ENCODE measurements at places on chromosomes 3 and 15.

- no peak for DNase-seq
Measured at GRCh38 chr3:188752850-188753249, 418.9 kb upstream of the TPRG1 start.

DNA sequence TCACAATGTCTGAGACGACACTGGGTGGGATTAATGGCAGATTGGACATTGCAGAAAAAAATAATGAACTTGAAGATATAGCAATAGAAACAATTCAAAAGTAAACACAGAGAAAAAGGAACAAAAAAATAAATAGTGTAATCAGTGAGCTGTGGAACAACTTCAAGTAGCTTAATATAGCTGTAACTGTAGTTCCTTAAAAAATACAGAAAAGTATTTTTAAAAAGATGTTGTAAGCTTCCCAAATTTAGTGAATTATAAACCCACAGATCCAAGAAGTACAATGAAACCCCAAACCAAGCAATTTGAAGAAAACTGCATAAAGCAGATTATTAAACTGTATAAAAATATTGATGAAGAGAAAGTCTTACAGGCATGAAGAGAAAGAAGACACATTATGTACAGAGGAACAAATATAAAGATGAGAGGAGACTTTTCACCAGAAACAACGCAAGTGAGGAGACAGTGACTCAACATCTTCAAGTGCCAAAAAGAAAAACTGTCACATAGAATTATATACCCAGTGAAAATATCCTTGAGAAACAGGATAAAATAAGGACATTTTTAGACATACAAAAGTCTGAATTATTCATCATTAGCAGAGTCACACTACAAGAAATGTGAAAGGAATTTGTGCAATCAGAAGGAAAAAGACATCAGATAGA lies 176.4 kb downstream of the NFKBIZ start:
- no peak for DNase-seq

- DNase-seq: no peak
Measured at GRCh38 chr3:141081141-141081795, 30.1 kb downstream of the SPSB4 start.

- no peak for DNase-seq
Measured at GRCh38 chr3:61899700-61900462, 338.5 kb downstream of the PTPRG start.

DNA sequence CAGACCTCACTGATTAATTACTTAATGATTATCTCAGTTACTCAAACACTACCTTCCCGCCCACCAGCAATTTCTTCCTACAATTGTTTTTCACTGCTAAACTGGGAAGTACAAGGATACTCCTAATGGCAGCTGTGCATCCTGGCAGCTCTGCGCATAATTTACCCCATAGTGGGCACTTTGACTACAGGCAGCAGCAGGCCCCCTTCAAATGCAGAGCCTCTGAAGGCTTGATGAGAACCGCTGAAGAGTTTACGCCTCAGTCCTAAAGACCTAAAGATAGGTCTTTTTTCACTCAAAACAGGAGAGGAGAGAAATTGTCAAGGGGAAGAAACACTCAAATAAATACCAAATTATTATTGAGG lies 10.7 kb downstream of the CCDC32 start:
- no peak for DNase-seq

GRCh38 chr15:58738046-58738707 lies 11.3 kb downstream of the ADAM10 start:
- DNase-seq: no peak

DNA sequence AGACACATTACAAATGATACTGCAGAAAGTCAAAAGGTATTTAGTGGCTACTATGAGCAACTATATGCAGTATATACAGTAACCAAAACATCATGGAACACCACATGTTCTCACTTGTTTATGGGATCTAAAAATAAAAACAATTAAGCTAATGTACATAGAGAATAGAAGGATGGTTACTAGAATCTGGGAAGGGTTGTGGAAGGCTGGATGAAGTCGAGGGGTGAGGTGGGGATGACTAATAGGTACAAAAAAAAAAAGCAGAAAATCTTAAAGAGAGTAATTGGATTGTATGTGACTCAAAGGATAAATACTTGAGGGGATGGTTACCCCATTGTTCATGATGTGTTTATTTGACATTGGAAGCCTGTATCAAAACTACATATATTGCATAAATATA lies 848.8 kb upstream of the GBE1 start:
- DNase-seq: no peak

- no peak for DNase-seq
Measured at GRCh38 chr3:39154280-39155021, 1.1 kb upstream of the CSRNP1 start.

- DNase-seq: no peak
Measured at GRCh38 chr3:129448186-129448895, 8.3 kb downstream of the IFT122 start.

- no peak for DNase-seq
Measured at GRCh38 chr3:38117163-38117716, 19.7 kb downstream of the ACAA1 start.

GRCh38 chr3:19384868-19385267 lies 236.6 kb downstream of the KCNH8 start:
- DNase-seq: no peak

DNA sequence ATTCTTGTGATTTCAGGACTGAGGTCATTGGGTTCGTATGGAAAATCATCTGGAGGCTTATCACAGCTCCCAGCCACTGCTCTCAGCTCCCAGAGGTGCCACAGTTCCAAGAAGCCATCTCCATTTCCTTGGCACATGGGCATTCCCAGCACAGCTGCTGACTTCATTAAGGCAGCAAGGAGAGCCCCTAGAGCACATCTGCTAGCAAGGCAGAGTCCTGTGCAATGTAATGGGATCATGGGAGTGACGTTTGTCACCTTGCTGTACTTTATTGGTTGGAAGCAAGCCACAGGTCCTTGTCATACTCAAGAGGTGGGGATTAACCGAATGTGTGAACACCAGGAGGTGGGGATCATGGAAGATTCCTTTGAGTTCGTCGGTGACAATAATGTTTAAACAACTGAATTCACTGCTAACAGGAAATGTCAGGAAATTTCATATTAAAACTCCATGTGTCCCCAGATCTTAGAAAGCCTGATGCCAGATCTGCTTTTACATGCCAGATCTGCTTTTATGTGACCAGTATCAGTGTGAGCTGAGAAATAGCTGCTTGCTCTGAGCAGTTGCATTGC lies 148.8 kb downstream of the GABRG3 start:
- DNase-seq: no peak

DNA sequence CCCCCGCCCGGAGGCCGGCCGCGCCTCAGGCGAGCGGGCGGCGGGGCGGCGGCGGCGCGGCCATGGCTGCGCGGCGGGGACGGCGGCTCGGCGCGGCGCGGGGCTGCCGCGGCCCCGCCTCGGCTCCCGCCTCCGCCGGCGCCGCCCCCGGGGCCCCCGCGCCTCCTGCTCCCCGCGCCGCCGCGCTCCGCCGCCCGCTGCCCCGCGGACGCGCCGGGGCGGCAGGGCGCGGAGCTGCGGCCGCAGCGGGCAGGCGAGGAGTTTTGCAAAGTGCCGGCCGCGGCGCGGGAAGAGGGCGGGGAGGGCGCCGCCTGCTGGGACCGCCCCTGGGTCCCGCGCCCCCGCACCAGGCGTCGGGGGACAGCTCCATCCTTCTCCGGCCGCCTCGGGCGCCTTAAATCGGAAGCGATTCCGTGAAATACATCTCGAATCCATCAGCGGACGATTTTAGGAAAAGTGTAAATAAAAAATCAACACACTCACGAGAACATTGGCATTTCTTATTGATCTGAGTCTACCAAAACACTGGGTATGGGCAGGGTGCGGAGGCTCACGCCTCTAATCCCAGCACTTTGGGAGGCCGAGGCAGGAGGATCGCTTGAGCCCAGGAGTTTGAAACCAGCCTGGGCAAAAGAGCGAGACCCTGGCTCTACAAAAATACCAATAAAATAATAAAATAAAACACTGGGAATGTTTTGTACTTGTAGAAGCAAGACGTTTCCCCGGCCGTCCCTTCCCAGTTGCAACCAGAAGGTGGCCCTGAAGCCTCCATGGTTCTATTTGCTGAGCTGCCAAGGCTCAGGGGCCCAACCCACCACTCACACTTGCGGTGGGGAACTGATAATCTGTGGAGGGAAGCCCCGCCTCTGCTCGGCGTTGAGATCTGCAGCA lies 136.9 kb downstream of the NUP210 start:
- no peak for DNase-seq

DNA sequence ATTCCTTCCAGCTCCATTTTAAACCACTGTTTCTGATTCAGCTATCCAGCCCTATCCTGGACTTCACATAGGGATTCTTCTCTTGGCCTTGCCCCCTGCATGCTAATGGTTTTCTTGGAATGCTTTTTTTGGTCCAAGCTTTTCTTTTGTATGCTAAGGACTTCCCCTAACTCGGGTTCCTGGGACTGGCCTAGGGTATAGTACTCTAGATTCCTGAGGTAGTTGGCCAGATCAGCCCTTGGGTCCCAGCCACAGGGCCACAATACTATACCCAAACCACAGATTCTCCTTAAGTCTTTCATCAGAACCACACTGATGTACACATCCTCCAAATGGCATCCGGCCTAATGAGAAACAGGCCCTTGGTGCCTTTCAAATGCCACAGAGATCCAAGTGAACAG lies 2.8 kb downstream of the FYCO1 start:
- DNase-seq: no peak

- DNase-seq: no peak
Measured at GRCh38 chr15:94231723-94232468, 535 bp downstream of the MCTP2 start.

- DNase-seq: no peak
Measured at GRCh38 chr3:155745795-155746550, 1.1 kb upstream of the PLCH1 start.

DNA sequence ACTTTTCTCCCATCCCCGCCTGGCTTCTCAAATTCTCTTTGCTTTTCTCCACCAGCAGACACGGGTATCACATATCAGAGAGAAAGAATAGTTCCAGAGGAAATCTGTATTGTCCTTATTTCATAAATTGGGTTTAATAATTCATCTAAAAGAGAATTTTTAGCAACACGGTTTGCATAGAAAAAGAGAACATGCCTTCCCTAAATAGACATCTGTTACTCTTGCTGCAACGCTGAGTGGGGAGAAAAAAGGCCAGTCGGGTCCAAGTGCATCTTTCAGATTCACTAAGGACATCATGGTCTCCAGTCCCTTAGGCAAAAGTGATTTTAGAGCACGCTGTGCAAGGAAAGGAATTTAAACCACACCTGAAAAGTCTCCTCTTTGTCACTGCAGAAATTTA lies 201.3 kb downstream of the ABHD5 start:
- DNase-seq: no peak

- DNase-seq: no peak
Measured at GRCh38 chr3:126773783-126774182, 69.7 kb downstream of the CHCHD6 start.

GRCh38 chr15:86773736-86774135 lies 694.1 kb downstream of the AGBL1 start:
- DNase-seq: no peak

GRCh38 chr3:156535798-156536197 lies 19.1 kb downstream of the SSR3 start:
- no peak for DNase-seq

DNA sequence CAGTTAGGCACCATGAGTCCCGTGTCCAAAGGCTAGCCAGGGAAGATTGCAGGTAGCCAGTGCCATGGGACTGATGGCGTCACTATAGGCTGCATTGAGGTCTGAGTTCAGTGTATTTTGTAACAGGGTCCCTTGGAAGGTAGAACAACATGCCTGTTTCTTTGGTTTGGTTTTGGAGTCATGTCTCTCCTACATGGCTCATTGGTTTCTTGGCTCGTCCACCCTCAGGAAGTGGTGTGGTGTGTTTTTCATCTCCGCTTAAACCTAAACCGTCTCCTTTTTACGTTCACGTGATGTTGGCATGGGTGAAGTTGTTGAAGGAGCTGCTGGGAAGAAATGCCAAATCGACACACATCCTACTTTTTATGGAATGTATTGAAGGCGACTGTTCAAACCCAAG lies 71.6 kb downstream of the FLNB start:
- no peak for DNase-seq

DNA sequence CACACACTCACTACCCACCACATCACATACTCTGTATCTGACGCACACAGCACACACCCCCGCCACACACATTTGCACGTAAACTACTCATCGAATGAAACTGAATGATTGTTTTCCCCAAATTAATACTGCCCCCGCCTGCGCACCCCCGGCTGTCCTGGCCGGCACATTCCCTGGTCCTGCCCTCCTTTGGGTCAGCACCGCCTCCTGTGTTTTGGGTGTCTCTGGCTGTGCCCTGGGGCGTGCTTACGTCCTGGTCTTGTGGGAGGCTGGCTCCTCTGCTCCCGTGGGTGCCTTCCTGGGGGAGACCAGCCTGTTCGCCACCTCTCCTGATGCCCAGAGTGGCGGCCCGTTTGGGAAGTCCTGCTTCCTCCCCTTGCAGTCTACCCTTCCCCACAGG lies 30.2 kb downstream of the APBA2 start:
- no peak for DNase-seq

GRCh38 chr15:45182996-45183395 lies 4.8 kb downstream of the SHF start:
- no peak for DNase-seq

GRCh38 chr3:47635536-47635935 lies 56.9 kb upstream of the CSPG5 start:
- DNase-seq: no peak

DNA sequence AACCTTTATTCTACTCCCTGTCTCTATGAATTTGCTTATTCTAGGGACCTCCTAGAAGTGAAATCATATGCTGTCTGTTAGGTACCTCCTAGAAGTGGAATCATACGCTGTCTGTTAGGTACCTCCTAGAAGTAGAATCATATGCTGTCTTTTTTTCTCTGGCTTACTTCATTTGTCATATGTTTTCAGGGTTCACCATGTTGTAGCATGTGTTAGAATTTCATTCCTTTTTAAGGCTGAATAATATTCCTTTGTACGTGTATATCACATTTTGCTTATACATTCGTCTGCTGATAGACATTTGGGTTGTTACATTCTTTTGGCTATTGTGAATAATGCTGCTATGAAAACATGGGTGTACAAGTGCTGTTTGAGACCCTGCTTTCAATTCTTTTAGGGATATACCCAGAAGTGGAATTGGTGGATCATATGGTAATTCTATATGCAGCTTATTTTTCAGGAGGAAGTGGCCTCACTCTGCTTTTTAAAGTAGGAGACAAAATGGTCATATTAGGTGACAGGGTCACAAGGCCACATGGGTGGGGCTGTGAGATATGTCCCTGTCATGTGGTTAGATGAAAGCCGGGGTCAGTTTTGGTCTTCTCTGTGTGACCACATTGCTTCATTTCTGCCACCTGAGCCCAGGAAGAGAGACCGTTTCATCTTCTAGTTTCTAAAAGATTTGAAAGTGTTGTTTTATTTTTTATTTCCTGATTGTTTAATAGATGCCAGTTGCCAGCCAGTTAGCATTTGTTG lies 76.7 kb downstream of the FLNB start:
- no peak for DNase-seq

DNA sequence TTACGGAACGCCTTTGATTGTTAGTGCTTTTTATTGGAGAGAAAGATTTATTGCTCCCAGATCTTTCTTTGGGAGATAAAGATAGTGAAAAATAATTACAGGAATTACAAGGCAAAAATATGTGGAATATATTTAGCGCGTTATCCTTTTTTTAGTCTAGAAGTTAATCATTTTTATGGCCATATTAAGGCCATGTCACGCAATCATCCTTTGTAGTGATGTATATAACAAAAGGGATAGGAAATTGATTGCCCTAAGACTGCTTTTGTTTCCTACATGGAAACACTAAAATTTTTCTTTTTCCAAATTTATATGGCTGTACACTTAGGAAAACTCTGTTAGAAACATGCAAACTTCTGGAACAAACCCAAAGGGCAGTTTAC lies 1.5 kb downstream of the TRPC1 start:
- no peak for DNase-seq

- no peak for DNase-seq
Measured at GRCh38 chr3:27699067-27699466, 23.1 kb downstream of the EOMES start.

GRCh38 chr3:184766555-184767261 lies 45.3 kb upstream of the VPS8 start:
- no peak for DNase-seq
